ENCODE measurements at places on chromosomes 5 and 9.

GRCh38 chr5:154355129-154355611 is 90.6 kb upstream of the SAP30L start:
- no peak for DNase-seq

- DNase-seq, result no peak
Measured at GRCh38 chr5:152007653-152008335, 83.1 kb upstream of the GLRA1 start.

DNA sequence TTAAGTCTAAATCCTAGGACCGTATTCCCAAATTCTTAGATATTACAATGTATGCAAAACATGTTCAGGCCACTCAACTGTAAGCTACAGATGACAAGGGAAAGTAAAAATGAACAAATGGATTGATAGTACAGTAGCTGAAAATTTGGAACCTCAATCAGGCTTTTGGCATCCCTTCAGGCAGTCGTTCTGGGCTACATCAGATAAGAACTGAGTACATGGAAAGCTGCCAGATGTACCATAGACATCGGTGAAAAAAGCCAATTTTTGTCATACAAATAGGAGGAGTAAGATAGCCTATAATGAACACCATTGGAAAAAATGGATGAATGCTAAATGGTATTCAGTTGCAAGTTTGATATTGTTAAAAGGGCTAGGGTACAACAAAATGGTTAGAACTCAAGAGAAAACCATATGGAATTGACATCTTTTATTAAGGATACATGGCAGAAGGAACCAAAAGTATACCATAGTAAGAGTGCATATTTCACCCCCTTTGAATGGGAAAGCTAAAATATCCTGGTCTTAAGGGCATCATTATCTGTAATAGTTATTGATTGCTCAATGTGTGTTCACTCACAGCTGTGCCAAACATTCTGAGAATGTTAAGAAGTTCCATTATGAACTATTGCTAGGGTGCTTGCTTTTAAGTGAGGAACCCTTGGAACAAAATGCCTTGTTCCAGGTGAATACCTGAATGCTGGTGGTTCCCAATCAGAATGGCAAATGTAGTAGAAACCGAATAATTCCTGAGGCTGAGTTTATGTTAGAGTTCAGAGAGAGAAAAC is 86.4 kb downstream of the NR3C1 start:
- no peak for DNase-seq

DNA sequence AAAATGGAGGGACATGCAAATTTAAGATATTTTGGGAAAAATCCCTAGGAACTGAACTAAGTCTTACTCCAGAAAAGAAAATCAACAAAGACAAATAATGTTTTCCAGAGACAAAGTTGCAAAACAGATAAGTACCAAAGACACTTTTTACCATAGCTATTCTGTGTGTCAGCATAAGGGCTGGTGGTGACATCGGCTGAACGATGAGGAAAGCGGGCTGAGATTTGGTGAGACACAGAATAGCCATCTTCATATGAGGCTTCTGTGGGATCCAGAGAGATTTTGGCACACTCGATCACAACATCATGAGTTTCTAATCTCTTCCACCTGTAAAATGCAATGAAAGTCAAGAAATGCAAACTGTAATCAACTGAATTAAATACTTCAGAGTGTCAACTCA is 32.3 kb downstream of the TSC1 start:
- no peak for DNase-seq

DNA sequence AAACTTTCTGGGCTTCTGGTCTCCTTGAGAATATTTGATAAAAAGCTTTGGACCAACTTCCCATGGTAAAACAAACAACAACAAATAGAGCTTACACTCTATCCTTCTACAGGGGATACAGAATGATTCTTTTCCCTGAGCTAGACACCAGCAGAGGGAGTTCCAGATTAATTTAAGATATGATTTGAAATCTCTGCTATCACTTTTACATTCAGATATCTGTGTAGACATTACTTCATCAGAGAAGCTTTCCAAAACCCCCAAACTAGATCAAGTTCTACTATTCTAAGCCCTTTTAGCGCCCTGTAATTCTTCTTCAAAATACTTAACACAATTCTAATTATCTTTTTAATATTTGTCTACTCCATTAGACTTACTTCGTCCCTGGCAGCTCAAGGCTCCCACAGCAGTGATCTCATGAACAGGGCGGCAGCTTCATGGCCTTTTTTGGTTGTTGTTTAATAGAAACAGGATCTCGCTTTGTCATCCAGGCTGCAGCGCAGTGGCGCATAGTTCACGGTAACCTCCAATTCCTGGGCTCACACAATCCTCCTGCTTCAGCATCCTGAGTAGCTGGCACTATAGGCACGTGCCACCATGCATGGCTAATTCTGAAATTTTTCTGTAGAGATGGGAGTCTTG is 955 bp upstream of the GALNT12 start:
- no peak for DNase-seq

DNA sequence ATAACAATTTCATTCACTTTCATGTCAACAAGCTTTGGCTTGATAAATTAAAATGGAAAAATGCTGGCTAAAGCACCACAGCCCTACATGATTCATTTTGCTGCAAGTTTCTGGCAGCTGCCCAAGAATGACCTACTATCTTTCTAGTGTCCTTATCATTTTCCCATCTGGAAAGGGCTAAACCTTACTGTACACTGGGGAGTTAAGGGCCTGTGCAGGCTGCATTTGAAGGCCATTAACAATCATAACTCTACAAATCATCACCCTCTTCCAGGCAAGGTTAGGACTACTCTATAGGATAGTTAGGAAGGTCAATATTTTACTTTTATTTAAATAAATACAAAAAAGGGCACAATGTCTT is 579.7 kb upstream of the ZNF608 start:
- no peak for DNase-seq

- DNase-seq, result no peak
Measured at GRCh38 chr9:120612218-120612617, 32.3 kb upstream of the CDK5RAP2 start.

GRCh38 chr9:76901801-76902200 is 4.1 kb downstream of the PRUNE2 start:
- no peak for DNase-seq

DNA sequence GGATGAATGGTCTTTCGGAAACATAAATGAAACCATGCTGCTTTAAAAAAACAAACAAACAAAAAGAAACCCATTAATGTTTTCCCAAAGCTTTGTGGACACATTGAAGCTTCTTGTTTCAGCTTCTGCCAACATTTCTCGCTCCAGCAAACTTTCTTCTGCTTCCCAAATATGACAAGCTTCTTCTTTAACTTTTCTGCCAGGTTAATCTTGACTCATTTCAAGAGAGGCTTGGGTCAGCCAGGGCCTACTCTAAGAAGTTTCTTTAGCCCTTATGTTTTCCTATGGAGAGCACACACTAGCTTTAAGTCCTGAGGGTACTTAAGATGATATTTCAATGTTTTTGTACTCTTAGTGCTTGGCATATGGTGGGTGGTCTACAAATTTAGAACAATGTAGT is 6.1 kb downstream of the ANXA1 start:
- DNase-seq, result no peak

DNA sequence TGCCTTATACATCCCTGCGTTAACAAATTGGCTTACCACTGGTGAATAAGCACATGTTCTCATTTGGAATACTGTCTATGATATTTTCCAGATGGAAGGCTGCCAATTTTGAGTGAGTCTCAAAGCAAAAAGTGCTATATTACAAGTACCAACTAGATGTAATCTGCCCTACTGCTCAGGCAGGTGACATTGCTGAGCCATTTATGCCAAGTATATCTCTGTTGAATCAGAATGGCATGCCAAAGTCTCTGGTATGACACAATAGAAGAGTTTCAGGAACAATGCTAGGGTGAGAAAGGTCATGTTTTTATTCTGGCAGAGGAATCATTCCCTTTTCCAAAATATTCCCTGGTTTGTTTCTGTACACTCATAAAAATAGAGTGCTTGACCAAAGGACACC is 356.5 kb downstream of the CDH9 start:
- no peak for DNase-seq

DNA sequence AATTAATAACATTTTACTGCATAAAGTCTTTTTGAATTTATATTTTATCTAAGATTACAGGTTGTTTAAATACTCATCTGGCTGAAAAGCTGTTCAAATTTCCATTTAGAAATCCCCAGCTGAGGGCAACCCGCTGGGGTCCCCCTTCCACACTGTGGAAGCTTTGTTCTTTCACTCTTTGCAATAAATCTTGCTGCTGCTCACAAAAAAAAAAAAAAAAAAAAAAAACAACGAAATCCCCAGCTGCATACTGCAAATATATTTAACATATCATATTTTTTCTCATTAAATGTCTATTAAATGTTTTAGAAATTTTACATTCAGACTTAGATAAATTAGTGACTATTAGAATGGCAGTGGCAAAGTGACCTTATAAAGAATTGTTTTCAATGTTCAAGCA is 172.2 kb downstream of the NFIB start:
- no peak for DNase-seq

DNA sequence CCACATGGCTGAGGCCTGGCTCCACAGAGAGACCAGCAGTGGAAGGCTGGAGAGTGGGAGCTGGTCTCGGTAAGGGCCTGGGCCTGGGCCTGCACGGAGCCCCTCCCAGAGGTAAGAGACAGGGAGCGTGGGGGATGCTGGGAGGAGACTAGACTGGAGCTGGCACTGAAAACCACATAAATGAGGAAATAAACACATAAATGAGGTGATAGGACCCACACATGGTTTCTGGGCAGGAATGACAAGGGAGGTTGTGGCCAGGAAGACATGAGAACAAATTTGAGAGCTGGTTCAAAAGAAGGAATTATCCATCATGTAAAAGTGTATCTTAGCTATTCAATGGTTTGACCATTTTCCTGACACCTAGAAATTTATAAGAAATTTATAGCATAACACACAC is 451.7 kb upstream of the DAP start:
- no peak for DNase-seq

- no peak for DNase-seq
Measured at GRCh38 chr9:78767490-78767889, 470.6 kb downstream of the PSAT1 start.

GRCh38 chr9:69696802-69697201 is 24.6 kb upstream of the APBA1 start:
- DNase-seq, result no peak

GRCh38 chr5:149808264-149808982 is 78.3 kb downstream of the PPARGC1B start:
- no peak for DNase-seq

- DNase-seq, result no peak
Measured at GRCh38 chr5:100550531-100551051, 15.4 kb downstream of the FAM174A start.

DNA sequence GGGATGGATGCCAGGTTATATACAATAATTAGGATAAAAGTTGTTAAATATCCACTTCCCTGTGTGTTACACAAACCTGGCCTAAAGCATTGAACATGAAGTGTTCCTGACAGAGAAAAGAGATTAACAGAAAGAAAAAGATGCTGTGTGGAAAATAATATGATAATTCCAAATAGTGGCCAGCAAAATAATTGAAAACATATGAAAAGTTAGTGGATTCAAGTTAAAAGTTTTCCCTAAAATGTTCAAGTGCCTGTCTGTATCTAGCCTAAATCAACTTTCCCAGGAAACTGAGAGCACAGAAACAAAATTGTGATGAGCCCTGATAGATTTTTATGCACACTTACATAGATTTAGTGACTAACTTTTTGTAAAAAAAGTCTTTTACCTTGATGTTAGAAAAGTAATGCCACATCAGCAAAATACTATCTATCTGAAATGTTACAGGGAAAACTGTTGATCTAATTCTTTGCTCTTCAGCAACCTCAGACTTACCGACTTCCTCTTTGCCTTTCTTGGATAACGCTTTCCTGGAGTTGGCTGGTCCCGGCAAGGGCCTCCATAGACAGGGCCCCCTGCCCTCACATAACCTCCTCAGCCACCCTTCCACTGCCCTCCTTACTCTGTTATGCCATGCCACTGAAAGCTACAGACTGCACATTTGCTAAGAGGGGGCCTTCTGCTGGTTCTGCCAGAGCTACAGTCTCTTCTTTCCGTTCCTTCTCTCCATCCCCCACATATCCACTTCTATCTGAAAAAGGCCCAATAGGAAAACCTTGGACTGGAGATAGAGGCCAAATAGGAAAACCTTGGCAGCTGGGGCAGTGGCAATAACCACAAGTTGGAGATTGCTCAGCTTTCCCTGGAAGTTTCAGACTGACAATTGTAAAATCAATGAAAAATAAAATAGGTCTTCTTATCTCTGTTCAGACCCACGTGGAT is 44.4 kb downstream of the ZNF474 start:
- no peak for DNase-seq

DNA sequence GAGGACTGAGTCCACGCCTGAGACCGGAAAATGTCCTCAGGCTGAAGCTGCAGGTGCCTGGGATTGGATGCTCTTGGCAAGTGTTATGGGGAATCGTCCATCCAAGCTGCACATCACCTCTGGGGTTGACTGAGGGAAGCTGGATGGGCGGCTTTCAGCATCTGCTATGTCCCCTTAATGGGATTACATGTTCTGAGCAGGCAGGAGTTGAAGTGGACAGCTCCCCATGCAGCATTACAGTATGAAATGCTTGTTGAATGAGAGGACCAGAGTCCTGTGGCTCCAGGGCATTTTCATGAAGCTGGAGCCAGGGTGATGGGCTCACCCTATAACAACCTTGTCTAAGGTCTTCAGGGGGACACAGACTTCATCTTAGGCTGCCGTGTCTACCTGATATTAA is 270.9 kb downstream of the HSPA4 start:
- no peak for DNase-seq

- no peak for DNase-seq
Measured at GRCh38 chr5:143208781-143209510, 194.5 kb downstream of the NR3C1 start.

- no peak for DNase-seq
Measured at GRCh38 chr5:38555354-38556087, 925 bp downstream of the LIFR start.

- no peak for DNase-seq
Measured at GRCh38 chr5:38803246-38803645, 42.6 kb upstream of the OSMR start.

- DNase-seq, result no peak
Measured at GRCh38 chr5:157214861-157215513, 34.3 kb downstream of the ITK start.

DNA sequence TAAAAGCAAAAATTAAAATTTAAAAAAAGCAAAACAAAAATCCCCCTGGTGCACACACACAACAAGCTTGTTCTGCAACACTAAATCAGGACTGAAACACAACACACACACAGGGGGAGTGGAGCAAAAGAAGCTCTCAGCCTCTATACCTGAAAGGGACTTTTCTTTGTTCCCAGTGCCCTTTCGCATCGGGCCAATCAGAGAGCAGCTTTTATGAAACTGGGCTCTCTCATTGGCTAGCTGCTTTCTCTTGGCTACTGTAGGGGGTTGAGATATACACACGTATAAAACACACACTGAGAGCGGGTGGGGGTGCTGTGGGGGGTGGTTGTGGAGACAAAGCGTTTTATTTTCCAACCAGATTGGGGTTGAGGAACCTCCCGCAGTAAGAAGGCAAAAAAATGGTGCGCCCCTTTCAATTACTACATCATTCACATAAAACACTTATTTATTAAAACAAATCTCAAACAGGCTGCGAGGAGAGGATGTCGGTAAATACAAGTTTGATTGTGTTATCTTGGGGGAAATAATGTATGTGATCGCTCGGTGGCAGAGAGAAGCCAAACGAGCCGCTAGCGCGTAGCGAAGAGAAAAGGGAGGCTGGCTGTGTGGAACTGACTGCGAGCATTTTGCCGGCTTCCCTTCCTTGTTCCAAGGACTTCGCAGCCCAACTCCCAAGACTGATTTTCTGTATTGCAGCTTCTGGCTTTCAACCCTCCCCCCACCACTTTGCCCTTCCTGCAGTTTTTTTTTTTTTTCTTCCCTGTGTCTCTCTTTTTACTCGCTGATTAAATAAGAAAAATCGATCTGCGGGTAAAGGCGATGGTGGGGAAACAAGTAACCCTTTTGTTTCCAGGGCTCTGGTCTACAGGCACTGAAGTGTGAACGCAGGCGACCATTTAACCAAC is 2.5 kb upstream of the ZNF608 start:
- DNase-seq, result peak; percentile 89

Measured in renal cortex interstitium (tissue), 15 donors.